ENCODE measurements at places on chromosomes 4 and X.
A peak's percentile ranks its signal among the peaks of the same experiment; 100 is the strongest.

GRCh38 chr4:16686195-16686594 is 212.2 kb downstream of the LDB2 start:
- DNase-seq, result peak; percentile 24

DNA sequence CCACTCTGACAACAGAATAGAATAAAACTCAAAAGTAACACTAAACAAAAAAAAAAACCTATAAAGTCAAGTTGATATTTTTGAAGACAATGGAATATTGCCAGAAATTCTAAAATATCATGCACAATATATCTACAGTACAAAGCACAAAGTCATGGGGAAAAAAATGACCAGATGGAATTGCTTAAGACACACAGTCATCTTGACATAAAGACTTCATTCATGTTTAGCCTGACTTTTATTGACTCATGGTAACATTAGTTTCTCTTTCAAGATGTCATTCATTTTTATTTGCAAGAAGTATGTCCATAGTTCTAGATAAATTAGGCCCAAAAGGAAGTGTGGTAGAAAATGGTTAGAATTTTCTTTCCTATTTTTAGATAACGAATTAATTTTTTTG is 259.1 kb downstream of the CAMK2D start:
- no peak for DNase-seq

DNA sequence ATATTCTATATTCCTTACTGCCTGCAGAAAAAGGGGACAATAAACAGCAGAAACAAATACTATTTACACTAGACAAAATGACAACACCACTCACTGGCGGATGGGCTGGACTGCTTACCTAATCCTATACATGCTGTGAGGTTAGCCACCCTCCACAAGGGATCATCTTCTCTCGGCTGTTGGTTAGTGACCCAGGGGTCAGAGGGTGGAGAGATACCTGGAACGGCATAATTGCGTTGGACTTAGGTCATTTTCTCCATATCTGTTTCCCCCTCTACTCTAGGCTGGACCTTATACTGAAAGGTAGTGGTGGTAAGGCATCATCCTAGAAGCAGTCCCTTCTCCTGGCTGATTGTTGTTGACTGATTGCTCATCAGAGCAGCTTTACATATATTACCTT is 286.8 kb upstream of the UGT8 start:
- no peak for DNase-seq

DNA sequence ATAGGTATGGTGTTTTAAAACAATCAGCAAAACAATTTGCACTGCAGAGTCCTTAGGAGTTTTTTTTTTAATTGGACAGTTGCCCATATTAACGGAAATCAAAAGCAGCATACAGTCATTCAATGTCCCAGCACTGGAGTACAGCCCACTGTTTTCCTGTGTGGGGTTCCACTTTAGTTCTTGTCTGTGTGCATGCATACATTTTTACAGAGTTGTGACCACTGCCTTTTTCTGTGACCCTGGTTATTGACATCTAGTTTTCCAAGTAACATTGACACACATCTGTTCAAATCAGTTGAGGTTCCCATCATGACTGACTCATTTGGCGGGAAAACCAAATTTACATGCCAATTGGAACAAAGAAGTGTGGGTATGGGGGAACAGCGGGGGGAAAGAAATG is 83.3 kb downstream of the HPRT1 start:
- DNase-seq, result no peak
